Liver (tissue), 10 donors: ENCODE measurements at places on chromosomes 1 and 21.
A peak's percentile ranks its signal among the peaks of the same experiment; 100 is the strongest.

- DNase-seq, result no peak
Observed at GRCh38 chr1:91631718-91632330, 131.2 kb downstream of the CDC7 start.

DNA sequence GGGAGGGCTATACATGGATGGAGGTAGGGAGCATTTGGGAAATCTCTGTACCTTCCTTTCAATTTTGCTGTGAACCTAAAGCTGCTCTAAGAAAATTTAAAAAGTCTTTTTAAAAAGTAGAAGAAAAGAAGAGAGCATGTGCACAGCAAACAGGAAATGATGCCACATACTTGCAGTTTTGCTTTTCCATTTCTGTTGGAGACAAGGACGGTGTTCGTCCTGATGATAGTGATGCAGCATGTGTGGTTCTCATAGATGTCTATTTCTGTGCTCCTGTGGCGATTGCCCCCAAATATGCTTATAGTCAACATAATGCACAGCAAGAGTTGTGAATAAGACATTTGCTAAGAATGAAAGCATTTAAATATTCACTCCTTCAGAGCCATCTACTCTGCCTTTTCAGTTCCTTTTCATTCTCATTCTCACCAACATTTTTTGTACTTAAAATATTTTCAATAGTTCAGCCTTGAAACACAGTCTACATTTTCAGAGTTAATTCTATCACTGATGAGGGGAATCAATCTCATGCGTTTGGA lies 66.6 kb downstream of the LRRC8C start:
- no peak for DNase-seq

- DNase-seq, result no peak
Observed at GRCh38 chr1:239204401-239204800, 182.0 kb upstream of the CHRM3 start.

DNA sequence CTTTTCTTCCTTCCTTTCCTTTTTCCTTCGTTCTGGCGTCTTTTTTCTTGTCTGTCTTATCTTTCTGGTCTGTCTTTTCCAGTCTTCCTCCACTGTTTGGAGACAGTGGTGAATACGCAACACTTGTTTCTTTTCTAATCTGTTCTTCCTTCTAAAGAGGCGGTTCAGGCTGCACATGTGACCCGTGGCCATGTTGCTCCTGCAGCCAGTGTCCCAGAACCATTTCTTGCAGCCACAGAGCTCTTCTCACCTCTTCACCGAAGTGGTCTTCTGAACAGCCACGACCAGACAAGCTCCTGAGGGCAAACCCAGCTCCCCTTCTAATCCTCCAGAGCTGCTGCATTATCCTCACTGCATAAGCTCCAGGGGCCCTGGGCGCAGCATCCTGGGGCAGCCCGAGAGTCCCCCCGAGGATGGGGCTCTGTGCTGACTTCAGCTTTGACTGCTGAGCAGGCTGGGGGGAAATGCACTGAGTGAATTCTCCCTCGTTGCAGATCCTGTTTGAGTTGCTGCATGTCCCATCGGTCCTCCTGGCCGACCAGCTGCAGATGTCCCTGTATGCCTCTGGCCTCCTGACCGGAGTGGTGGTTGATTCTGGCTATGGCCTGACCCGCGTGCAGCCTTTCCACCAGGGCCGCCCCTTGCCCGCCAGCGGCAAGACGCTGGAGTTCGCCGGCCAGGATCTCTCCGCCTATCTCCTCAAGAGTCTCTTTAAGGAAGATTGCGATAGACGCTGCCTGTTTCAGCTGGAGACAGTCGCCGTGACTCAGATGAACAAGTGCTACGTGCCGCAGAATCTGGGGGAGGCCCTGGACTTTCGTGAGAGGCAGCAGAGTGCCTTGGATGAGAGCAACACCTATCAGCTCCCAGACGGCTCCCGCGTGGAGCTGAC lies 70.4 kb downstream of the ACTL8 start:
- DNase-seq, result no peak

DNA sequence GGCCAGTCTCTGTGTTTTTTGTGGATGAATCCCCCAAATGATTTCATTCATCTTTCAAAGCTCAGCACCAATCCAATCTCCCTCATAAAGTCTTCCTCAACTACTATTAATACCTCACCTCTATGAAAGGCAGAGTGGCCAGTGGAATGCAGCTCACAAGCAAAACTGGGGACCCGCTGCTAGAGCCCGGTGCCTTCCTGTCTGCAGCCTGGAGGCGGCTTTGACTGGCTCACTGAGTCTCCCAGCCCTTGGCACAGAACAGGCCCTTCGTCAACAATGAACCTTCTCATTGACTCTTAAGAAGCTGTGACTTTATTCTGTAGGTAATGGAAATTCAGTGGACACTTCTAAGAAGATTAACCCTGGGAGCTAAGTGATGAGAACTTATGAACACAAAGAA lies 86.8 kb upstream of the RAB4A start:
- DNase-seq, result no peak

- peak; percentile 13 for DNase-seq
Observed at GRCh38 chr21:46077674-46078101, 20.2 kb upstream of the COL6A2 start.

DNA sequence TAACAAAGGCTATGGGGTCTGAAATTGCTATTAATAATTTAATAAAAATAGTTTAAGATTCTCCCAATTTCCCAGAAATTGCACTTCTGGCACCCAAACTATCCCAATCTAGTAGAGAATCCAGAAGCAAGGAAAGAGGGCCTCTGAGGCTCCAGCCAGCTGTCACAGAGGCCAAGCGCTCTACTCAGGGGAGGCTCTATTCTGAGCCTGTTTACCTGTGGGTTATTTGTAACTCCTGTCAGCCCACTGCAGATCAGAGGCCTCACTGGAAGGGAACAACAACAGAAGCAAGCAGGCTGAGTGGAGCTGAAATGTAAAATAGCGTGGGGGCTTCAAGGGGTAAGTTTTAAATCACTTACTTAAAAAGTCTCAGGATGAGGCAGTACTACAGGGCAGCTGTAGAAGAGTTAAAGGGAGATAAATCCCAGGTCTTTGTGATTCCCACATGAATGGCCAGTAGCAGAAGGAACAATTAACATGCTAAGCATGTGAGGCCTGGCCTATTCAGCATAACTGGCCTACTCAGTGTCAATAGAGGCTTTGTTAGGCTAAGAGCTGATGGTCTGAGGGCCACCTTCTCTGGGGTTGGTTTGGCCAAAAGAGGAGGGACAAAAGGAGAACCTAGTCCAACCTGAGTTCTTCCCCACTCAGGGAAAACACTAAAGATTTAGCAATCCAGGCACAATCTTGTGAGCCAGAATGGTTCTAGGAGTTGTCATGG lies 12.8 kb downstream of the ZNF687 start:
- DNase-seq, result no peak

DNA sequence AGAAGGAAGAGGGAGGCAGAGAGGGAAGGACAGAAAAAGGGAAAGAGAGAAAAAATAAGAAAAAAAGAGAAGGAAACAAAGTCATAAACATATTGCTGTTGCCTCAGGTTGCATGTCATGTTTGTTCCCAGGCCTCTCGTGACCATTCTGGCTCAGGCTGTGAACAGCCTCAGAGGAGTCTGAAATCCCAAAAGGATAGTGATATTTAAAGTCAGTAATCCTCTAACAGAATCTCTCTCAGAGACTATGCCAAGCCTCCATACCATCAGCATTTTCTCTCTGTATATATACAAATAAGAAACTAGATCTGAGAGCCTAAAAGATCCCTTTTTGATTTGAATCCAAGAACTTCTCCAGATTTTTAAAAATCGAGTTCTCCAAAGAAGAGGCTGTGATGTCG lies 35.2 kb downstream of the GORAB start:
- DNase-seq, result no peak

DNA sequence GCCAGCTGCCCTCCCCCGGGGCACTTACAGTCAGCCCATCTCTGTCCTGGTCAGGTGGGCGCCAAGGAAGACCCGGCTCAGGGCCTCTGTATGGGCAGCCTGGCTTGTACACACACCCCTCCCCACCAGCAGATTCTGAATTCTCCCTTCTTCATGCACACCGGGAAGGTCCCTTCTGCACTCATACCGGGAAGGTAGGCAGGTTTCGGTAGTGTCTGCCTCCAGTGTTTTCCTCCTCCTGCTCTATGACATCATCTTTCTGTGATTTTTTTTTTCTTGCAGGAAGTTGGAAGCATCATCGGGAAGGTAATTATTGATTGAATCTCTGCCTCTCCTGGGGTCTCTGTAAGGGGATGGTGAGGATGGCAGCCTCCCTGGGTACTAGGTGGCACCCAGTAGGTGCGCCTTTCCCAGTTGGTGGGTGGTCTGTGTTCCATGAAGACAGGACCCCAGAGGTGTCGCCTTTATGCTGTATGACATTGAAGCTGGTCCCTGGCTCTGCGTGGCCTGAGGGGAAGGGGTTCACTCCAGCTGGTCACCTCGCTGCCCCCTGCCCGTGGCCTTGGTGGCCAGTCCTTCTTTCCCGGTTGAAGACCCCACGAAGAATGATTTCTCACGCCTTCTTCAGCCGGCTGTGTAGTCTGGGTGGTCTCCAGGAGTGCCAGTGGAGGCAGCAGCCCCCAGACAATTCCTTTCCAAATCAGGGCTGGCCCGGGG lies 82.1 kb upstream of the COL6A1 start:
- no peak for DNase-seq

GRCh38 chr1:3548156-3548893 lies 63.0 kb downstream of the MEGF6 start:
- DNase-seq, result no peak

DNA sequence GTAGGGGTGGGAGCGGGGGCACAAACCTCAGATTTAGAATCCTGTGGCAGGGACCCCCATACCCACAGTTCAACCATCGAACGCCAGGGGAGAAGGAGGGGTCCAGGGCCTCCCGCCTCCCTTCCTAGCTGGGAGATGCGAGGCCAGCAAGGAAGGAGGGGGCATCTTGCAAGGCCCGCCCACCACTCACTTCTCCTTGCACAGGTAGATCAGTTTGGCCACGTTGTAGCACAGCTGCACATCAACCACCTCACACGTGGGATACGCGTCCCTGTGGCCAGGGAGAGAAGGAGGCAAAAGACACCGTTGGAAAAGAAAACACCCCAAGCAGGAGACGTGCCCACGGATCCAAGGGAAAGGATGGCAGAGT lies 19.6 kb downstream of the TMEM63A start:
- no peak for DNase-seq

- DNase-seq, result no peak
Observed at GRCh38 chr1:152768847-152769533, 6.0 kb upstream of the LCE1F start.

DNA sequence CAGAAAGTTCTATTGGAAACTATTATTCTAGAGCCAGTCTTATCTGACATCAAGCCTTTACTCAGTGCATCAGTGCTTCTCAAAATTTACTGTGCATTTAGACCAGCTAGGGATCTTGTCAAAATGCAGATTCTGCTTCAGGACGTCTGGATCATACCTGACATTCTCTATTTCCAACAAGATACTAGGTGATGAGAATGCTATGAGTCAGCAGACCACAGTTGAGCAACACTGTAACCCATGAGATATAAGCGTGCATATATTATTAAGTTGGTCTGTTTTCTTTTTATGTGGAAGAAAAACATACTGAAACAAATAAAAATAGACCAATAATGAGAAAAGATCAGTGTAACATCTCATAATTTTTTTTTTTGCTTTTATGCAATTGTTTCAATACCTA lies 40.4 kb upstream of the KCNH1 start:
- DNase-seq, result no peak

DNA sequence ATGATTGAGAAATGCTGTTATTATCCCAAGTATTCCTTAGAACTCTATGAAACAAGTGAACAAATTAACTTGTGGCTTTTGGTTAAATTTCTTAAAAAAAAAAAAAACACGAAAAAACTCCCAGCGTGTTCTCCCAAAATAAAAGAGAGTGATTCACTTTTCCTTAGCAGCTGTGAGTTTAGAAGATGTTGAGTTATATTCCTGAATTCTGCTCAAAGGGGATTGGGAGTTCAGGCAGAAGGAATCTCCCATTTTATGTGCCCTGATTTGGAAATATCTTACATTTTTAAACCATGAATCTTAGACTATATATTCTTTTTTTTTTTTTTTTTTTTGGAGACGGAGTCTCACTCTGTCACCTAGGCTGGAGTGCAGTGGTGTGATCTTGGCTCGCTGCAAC lies 34.3 kb downstream of the SMG7 start:
- DNase-seq, result no peak

DNA sequence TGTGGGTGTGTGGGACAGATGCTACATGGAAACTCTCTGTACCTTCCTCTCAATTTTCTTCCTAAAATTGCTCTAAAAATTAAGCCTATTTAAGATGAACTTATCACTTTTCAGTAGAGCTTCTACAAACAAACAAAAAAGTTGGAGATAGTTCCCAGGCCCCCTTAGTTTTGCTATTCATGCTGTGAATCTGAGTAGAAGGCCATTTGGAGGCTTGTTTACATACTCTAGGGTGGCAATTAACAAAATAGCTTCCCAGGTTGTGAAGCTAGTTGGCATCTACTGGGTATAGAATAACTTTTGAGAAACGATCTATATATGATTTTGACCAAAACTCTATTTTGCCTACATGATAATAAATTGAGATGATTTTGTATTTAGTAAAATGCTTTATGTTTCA lies 541.4 kb upstream of the B3GALT2 start:
- DNase-seq, result no peak

GRCh38 chr1:85824066-85824840 lies 116.0 kb upstream of the ZNHIT6 start:
- DNase-seq, result no peak

DNA sequence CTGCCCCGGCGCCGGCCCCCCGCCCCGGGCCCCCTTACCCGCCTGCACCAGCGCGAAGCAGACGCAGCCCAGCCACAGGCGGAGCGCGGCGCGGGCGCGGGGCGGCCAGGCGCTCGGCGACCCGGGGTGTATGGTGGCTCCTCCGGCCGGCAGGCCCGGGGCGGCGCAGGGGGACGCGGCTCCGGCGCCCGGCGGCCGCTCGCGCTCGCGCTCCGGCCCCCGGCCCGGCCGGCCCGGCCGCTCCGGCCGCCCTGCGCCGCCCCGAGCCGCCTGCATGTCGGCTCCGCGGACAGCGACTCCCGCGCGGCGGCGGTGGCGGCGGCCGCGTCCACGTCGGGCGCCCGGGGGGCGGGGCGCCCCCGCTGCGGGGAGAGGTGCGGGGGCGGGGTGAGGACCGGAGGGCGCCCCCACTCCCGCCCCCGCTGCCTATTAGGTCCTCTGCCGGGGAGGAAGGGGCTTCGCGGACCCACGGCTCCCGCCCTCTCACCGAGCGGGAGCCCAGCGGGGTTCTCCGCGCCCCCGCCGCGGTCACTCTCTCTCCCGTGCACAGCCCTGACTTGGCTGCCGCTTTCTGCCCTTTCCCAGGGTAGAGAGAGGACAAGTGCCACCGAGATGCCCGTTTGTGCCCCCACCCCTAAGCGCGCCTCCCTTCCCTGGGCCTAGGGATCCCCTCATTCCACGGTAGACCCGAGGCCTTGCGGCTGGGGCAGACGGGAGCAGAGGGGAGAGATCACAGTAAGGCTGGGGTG lies at the start of gene FNDC5:
Gene FNDC5, minus strand, starts transcription at position 298 of the 749 bp plus-strand sequence.
- no peak for DNase-seq

DNA sequence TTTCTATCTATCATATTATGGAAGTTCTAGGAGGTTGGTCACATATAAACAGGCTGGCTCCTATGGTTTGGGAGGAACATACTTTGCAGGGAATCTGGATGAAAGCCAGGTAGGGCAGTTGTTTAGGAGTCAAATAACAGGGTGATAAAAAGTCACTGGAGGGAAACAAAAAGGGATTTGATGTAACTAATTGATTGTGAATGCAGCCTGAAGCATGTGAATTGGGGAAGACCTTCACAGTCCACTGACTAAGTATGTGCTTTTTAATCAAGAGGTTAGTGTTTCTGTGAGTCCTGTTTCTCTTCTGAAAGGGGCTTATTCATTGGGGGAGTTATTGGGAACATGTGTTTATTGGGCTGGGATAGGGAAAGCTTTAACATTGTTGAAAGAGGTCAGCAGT lies 41.3 kb downstream of the HMCN1 start:
- DNase-seq, result no peak
